ENCODE measurements at places on chromosomes 4 and X. TPM values are rescaled to one million over a fixed set of nuclear protein-coding genes. Genes with fewer than 3 reads are reported as not detected.

ZXDA gene
- 1.2 TPM for polyA plus RNA-seq

DCLK2 gene
- polyA plus RNA-seq: 3.7 TPM

MTNR1A gene
- polyA plus RNA-seq: 0.51 TPM

BMP3 gene
- polyA plus RNA-seq: 0.01 TPM

LUZP4 gene
- polyA plus RNA-seq: not detected

GAB1 gene
- 12.7 TPM for polyA plus RNA-seq

GLRA3 gene
- not detected for polyA plus RNA-seq

CXCR3 gene
- polyA plus RNA-seq: 0.22 TPM

GPRIN3 gene
- 0.88 TPM for polyA plus RNA-seq

PLAC1 gene
- polyA plus RNA-seq: not detected

PRICKLE3 gene
- polyA plus RNA-seq: 7.8 TPM

SPANXN1 gene
- not detected for polyA plus RNA-seq

EMCN gene
- polyA plus RNA-seq: 2.9 TPM

AFM gene
- polyA plus RNA-seq: not detected

LPAR4 gene
- 0.45 TPM for polyA plus RNA-seq

TASL gene
- polyA plus RNA-seq: 0.40 TPM

MAP9 gene
- 1.6 TPM for polyA plus RNA-seq

SMIM20 gene
- polyA plus RNA-seq: 31.4 TPM

FGF16 gene
- polyA plus RNA-seq: 0.05 TPM

PRMT9 gene
- polyA plus RNA-seq: 2.3 TPM

CSAG1 gene
- polyA plus RNA-seq: not detected

TCEAL2 gene
- polyA plus RNA-seq: 1.6 TPM

RHOXF2B gene
- polyA plus RNA-seq: not detected

ARSJ gene
- 2.2 TPM for polyA plus RNA-seq

HTRA3 gene
- 56.3 TPM for polyA plus RNA-seq

FDCSP gene
- polyA plus RNA-seq: 0.24 TPM

RBM46 gene
- 0.06 TPM for polyA plus RNA-seq

PAGE2B gene
- polyA plus RNA-seq: not detected

TRPC3 gene
- polyA plus RNA-seq: 0.08 TPM

SPATA4 gene
- not detected for polyA plus RNA-seq

FHIP1A gene
- polyA plus RNA-seq: 3.8 TPM

TRIM61 gene
- polyA plus RNA-seq: 2.0 TPM

GYPE gene
- 0.15 TPM for polyA plus RNA-seq

CXCL3 gene
- polyA plus RNA-seq: 63.6 TPM

LNX1 gene
- 11.2 TPM for polyA plus RNA-seq

SUPT20HL1 gene
- not detected for polyA plus RNA-seq

CT45A2 gene
- not detected for polyA plus RNA-seq

GPR119 gene
- not detected for polyA plus RNA-seq

ZAR1 gene
- not detected for polyA plus RNA-seq

IDS gene
- polyA plus RNA-seq: 42.4 TPM

TXK gene
- 0.87 TPM for polyA plus RNA-seq

HTN3 gene
- not detected for polyA plus RNA-seq

SAGE1 gene
- polyA plus RNA-seq: not detected

SSX4B gene
- polyA plus RNA-seq: not detected

USO1 gene
- polyA plus RNA-seq: 29.4 TPM

ALAS2 gene
- 0.21 TPM for polyA plus RNA-seq

CT45A8 gene
- not detected for polyA plus RNA-seq

AWAT2 gene
- polyA plus RNA-seq: not detected

PASD1 gene
- polyA plus RNA-seq: not detected

ZCCHC18 gene
- 0.45 TPM for polyA plus RNA-seq

CCKAR gene
- polyA plus RNA-seq: not detected

CACNA1F gene
- polyA plus RNA-seq: 0.79 TPM

RNF212 gene
- polyA plus RNA-seq: 17.4 TPM

ARMCX4 gene
- 5.3 TPM for polyA plus RNA-seq

TMEM47 gene
- 2.7 TPM for polyA plus RNA-seq

Data from adipose tissue (tissue), 3 donors.